ENCODE measurements at places on chromosomes 13 and 19.

DNA sequence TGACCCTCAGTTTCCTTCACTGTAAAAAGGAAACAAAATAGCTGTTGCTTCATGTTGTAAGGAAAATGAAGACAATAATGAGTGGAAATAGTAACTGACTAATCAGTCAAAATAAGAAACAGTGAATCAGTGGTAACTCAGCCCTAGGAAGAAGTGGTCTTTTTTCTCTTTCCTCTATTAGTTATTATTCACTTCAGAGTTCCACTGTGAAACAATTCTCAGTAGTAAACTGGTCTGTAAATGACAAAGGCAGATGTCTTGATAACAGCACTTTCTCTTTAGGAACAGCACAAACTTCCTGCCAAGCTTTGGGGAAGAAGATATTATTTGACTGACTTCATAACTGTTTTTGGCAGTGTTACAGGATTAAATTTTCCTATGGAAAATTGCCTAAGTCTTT is 600.5 kb upstream of the KLHL1 start:
- DNase-seq = no peak

GRCh38 chr19:9130965-9131364 is 4.2 kb upstream of the OR7G3 start:
- DNase-seq = no peak

DNA sequence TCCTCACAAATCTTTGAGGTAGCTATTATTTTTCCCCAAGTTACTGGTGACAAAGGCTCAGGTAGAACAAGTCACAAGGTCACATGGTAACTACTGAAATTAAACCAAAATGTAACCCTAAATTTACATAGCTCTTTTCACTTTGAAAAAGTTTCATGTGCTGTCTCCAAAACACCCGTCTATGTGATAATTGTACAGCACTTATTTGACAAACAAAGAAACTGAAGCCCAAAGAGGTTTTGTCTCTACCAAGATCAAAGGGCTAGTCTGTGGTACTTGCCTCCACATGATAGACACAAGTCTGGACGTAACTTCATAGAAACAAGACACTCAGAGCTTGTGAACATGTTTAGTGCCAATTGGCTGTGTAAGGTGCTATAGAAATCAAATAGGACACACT is 108.3 kb downstream of the SACS start:
- no peak for DNase-seq

GRCh38 chr13:49302817-49303216 is 55.1 kb downstream of the CDADC1 start:
- no peak for DNase-seq

DNA sequence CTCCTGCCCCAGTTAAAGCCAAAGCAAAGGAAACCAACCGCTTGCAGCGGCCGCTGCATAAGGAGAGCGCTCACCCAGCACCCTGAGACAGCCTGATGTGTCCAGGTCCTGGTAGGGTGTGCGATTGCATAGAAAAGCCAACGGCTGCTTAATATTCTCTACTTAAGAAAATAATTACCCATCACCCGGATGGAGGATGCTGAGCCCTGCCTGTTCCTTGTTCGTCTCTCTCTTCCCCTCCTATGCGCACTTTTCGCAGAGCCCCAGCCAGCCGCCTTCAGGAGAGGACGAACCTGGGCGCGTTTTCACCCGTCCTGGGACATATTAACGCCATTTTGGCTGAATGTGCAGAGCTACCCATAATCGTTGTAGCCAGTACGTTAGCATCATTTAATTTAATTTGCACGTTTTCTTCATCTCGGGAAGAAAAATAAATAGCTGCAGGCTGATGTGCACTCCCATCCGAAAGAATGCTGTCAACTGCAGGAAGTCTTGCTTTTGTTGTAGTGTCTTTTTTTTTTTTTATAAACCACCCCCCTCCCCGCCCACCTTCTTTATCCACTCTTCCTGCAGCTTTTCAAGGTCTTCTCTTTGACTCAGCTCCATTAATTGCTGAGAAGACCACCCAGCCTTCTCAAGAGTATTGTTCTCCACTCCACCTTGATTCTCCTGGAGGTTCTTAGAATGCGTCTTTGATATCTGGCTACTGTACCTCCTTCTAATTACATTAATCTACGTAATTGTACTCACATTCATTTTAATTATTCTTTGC is 214.5 kb downstream of the TEX29 start:
- DNase-seq = no peak

GRCh38 chr13:27868641-27869435 is 51.0 kb upstream of the PDX1 start:
- no peak for DNase-seq

DNA sequence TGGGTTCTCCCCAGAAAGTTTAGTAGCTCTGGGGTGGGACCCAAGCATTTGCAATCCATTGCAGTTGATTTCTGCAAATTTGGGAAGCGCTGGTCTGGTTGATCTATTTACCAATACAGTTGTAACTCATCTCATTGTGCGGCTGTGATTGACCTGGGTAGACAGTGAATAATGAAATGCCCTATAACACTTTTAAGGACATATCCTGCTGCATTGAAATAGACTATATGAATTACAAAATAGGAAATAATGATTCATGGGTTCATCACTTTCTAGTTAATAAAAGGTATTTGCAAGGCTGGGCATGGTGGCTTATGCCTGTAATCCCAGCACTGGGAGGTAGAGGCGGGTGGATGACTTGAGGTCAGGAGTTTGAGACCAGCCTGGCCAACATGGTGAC is 59.0 kb upstream of the FARP1 start:
- DNase-seq = no peak

DNA sequence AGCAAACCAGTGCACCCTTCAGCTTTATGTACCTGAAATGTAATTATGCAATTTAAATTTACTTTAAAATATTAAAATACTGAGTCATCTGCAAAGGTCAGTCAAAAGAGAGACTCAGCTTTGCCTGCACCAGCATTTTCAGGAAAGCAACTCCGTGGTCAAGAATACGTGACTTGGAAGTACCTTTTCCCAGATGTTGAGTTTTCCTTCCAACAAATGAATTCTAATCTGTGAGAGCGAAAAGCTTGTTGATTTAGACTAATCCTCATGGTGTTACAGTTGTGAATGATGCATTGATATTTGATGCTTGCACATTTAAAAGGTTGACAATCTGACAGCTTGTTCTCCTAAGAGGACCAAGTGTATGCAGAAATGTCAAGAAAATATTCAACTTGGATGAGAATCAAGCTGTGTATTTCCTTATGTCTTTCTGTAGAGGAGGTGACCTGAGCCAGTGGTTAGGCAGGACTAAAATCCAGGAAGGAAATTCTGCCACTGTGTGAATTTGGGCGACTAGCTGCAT is 270.4 kb downstream of the ABCC4 start:
- DNase-seq = no peak

DNA sequence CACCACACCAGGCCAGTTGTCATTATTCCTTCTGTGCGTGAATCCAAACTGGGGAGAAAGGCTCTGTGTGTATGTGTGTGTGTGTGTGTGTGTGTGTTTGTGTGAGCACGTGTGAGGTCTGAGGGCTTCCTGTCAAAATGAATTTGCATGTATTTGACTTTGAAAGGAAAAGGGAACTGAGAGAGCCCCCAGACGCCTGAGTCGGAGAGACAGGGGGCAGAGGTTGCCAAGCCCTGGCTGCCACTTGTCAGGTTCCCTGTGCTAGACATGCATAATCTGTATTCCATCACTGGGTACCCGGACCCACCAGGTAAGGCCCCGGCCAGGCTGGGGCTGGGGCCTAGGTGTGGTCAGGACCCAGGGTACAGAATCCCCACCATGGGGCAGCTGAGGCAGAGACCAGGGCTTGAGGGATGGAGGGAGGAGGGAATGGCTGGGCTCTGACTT is at the start of gene CLEC17A:
CLEC17A (plus strand) TSS at position 191 of the 447 bp plus-strand sequence; CDS start at position 268, 77 bp downstream.
- no peak for DNase-seq

DNA sequence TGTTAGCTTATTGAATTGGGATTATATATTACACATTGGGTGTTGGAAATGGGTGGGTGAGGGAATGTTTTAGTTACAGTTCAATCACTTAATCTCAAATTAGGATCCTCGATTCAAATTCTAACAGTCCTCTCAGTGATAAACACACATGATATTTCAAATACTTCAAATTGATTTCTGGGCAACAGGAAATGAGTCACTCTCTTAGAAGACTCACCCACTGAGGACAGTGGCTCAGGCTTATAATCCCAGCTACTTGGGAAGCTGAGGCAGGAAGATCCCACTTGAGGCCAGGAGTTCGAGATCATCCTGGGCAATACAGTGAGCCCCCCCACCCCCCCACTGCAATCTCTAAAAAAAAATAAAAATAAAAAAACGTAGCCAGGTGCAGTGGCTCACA is 435.3 kb downstream of the KLF12 start:
- DNase-seq = no peak
